MCF 10A (cell line): ENCODE measurements at places on chromosomes 1 and 21.

DNA sequence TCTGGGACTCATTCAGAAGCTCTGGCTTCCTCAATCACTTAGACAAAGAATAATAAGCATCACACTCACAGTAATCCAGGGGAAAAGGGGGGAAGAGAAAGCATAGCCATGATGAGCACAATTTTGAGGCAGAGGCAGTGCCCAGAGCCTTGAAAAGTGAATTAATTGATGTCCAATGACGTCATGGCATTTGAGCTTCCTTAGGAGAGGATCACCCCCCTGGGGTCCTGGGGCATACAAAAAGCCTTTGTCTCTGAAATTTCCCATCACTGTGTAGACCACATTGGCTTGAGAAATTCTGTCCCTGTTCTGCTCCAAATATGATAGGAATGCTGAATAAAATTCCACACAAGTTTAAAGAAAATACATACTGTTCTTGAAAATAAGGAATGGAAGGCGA is 84.3 kb upstream of the COA6 start:
- DNase-seq = no peak

DNA sequence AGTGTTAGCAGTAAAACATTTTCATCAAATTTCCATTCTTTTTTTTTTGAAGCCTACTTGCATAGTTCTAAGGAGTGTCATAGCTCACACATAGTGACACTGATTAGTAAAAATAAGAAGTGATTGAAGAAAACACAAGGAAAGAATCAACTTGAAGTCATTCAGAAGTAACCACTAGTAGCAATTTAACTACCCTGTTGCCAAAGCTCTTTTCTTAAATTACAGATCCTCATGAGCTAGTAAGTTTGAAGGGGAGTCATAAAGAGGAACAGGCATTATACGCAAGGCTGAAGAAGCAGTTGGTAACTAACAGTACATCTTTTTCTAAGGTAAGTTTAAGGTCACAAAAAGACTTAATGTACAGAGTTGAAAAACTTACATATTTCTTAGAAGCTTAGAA is 332.2 kb downstream of the CHRM3 start:
- DNase-seq = no peak

GRCh38 chr1:7389906-7390603 is 381.0 kb upstream of the VAMP3 start:
- peak; percentile 37 for DNase-seq

DNA sequence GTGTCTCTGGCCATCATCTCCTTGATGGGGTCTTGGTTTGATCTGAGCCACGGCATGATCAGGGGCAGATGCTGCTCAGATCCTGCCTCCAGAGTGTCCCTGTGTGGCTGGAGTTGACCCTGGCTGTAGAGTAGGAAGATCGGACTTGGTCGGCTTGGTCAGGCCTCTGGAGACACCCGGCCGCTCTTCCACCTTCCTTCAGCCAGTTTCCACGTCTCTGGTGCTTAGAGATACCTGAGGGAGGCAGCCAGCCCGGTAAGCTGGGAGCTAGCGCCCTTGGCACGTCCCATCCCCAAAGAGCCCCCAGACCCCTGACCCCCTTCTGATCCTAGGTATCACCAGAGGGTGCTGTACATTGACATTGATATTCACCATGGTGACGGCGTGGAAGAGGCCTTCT is 8.8 kb downstream of the MARCKSL1 start:
- DNase-seq = no peak

DNA sequence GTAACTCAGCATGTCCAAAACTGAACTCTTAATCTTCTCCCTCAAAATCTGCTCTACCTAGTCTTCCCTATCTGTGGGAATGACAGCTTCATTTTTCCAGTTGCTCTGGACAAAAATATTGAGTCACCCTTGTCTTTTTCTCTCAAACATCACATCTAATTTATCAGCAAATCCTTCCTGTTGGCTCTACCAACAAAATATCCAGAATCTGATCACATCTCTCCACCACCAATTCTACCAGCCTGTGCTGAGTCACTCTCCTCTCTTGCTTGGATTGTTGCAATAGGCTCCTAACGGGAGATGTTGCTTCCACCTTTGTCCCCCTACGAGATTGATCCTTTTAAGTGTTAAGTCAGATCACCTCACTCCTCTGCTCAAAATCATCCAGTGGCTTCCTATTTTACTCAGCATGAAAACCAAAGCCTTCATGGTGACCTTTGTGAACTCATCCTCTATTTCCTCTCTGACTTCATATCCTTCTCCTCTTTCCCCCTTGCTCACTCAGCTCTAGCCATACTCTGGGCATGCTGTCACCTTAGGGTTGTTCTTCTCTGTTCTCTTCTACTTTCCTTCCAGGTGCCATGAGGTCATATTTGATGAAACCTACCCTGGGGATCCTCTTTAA is 21.5 kb upstream of the SMYD2 start:
- DNase-seq = peak; percentile 34

DNA sequence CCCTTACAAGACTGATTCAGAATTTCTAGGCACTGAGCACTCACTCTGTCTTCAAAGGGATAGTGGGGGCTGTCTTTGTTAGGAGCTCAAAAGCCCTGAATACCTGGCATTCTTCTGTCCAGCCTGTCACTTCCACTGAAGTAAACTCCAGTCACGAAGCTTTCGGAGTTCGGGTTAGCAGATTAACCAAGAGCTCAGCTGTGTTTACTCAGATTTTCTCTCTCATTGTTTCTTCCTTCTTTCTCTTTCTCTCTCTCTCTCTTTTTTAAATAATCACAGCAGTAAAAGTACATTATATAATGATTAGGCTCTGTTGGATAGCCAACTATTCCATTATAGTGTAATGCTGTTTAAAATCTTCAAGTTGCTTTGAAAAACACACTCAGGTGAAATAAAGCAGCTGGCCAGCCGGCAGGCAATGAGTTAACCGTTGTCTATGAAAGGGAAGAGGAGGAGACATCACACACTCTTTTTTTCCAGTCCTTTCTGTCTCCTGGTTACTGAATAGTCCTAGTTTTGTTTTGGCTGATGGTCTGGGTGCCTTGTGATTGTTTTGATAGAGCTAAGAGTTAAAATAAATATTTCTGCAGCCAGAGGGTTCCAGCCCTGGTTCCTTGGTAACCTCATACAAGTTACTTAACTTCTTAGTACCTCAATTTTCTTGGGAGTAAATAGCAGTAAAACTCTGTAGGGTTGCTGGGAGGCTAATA is 89.8 kb downstream of the ADSS2 start:
- no peak for DNase-seq

DNA sequence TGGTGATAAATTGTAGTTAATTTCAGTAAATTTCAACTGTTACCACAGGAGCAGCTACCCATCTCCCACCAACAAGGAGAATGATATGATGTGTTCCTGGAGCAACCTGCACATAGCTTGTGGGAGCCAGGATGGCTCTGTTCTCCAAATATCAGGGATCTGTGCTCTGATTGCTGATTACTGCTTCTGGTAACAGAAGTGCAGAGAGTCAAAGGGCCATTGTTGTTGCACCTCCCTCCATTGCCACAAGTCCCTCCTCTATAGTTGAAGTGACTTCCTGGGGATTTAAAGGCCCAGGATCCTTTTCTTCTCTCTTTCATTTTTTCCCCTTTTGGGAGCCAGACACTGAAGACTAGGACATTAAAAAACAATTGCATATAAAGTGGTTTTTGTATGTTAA is 51.6 kb upstream of the HPDL start:
- no peak for DNase-seq
